ENCODE measurements at places on chromosomes 7 and 10. TPM values are rescaled to one million over a fixed set of nuclear protein-coding genes. Genes with fewer than 3 reads are reported as not detected.
A peak's percentile ranks its signal among the peaks of the same experiment; 100 is the strongest.

CACNB2 gene
- 33.0 TPM for total RNA-seq

SLC25A40 gene
- total RNA-seq, result 3.2 TPM

MSMB gene
- total RNA-seq, result not detected

METTL2B gene
- 24.4 TPM for total RNA-seq

ARMC3 gene
- total RNA-seq, result 51.2 TPM

- DNase-seq, result no peak
- no peak overlapping the region for H3K27ac ChIP-seq
- H3K4me3 ChIP-seq, result no peak overlapping the region
- H3K4me1 ChIP-seq, result no peaks in the 10 kb centered on the region
Observed at GRCh38 chr10:103457176-103457712, 1.5 kb downstream of the CALHM1 start.

DNA sequence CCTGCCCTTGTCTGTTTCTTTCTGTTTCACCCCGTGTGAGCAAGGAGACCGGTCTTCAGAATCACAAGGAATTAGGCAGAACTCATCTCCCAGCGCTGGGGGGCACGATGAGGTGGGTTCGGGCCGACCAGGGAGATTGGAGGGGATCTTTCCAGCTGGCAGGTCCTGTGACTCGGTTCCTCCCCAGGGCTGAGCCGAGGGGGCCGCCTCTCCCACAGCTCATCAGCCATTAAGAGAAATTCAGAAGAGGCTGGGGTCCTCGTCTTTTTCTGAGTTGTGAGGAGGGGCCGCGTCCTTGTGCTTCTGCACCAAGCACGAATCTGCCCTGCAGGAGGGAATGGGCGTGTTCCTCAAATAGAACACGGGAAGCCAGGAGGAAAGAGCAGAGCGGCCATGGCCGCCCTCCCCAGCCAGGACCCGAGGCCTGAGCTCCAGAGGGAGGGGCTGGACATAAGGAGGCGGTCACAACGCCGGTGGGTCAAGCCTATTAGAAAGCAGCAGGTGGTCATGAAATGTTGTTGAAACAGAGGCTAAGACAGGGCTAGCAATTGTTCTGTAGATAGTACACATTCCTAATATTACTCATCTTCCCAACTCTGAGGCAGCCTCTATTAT, 125.3 kb downstream of the ADARB2 start:
- H3K27me3 ChIP-seq, result no peaks in the 10 kb centered on the region
- H3K36me3 ChIP-seq, result no peaks in the 10 kb centered on the region
- no peak overlapping the region for H3K27ac ChIP-seq
- no peak overlapping the region for H3K4me3 ChIP-seq

GRCh38 chr7:121744319-121744718, 128.6 kb upstream of the PTPRZ1 start:
- H3K4me3 ChIP-seq, result no peak overlapping the region
- H3K36me3 ChIP-seq, result no peaks in the 10 kb centered on the region
- no peaks in the 10 kb centered on the region for H3K27me3 ChIP-seq
- H3K27ac ChIP-seq, result no peak overlapping the region
- no peaks in the 10 kb centered on the region for H3K4me1 ChIP-seq
- DNase-seq, result no peak

DNA sequence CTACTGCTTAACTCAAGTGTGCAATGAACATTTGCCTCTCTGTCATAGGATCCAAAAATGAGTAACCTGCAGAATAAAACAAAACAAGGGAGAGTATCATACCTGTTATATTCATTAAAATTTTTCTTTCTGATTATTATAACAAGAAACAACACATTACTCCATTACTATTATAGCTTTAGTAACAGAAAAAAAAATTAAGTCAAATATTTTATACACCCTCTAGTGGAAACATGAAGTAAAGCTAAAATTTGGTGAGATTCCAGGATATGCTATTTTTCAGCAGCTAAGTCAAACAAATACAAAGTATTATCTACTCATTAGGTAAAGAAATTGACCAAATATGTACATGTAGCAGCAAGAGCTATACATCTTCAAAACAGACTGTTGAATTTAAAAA, 56.3 kb downstream of the PDZD8 start:
- H3K36me3 ChIP-seq, result no peaks in the 10 kb centered on the region
- no peak overlapping the region for H3K4me3 ChIP-seq
- DNase-seq, result no peak
- no peak overlapping the region for H3K27ac ChIP-seq
- H3K4me1 ChIP-seq, result no peaks in the 10 kb centered on the region

- H3K36me3 ChIP-seq, result no peaks in the 10 kb centered on the region
- H3K4me3 ChIP-seq, result no peak overlapping the region
- no peak for DNase-seq
- H3K27me3 ChIP-seq, result no peaks in the 10 kb centered on the region
- no peak overlapping the region for H3K27ac ChIP-seq
Observed at GRCh38 chr7:142391191-142391992, 133.5 kb upstream of the PRSS58 start.

DNA sequence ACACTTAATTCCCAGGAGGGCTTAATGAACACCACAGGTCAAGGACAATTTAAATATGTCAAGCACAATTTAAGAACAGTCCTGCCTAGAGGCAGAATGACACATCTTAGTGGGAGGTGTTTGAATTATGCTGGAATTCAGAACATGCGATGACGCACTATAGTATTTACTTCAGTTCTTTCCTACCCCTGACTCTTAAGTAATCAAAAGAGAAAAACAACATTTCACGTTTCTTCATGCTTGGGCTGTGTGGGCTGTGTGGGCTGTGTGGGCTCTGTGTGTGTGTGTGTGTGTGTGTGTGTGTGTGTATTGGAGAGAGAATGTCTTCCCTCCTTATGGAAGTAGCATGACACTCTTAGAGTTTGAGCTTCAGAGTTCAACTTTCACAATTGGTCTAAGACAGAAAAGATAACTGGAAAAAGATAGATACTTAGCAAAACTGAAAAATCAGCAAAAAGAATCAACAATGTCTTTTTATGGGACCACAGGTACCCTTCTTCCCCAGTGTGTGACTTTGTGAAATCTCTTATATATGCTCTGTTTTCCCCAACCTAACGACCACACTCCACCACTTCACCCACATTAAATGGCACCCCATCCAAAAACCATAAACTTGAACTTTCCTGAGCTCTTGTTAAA, 33.7 kb upstream of the CABCOCO1 start:
- peak; percentile 31 for DNase-seq
- no peaks in the 10 kb centered on the region for H3K4me1 ChIP-seq
- H3K27ac ChIP-seq, result peak overlapping the region; percentile 44
- no peaks in the 10 kb centered on the region for H3K27me3 ChIP-seq

GRCh38 chr10:35379226-35380137, 43.2 kb downstream of the CCNY start:
- no peaks in the 10 kb centered on the region for H3K27me3 ChIP-seq
- DNase-seq, result no peak
- H3K36me3 ChIP-seq, result no peaks in the 10 kb centered on the region
- peaks cover 14% of the 10 kb centered on the region for H3K4me1 ChIP-seq
- H3K4me3 ChIP-seq, result no peak overlapping the region

- no peak overlapping the region for H3K4me3 ChIP-seq
- H3K27ac ChIP-seq, result no peak overlapping the region
- no peaks in the 10 kb centered on the region for H3K27me3 ChIP-seq
- no peaks in the 10 kb centered on the region for H3K36me3 ChIP-seq
- no peaks in the 10 kb centered on the region for H3K4me1 ChIP-seq
- DNase-seq, result no peak
Observed at GRCh38 chr10:1183033-1183396, 126.8 kb downstream of the WDR37 start.

DNA sequence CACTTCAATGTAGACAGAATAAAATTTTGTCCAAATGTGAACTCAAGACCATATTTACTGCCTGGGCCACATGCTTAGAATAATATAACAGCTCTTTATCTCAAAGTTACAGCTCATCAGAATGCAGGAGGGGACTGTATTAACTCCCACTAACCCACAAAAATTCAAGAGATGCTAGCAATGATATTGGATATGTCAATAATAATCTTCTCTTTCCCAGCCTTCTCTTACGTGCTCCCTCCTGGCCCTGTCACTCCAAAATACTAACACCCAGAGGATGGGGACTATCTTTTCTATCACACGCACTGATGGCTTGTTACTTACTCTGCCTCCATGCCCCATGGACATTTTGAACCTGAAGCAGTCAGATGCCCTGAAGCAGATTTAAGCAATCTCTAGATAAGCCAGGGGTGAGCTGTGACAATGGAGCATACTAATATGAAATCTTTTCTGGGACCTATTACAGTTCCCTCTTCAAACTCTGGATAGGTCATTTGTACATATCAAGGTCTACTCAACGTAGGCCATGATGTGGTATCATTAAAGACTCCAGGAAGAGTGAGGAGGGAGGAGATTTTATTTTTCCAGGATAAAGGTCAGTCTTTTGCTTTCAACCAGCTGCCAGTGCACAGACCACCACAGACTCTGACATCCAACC, 803.0 kb downstream of the GRM8 start:
- DNase-seq, result no peak
- H3K27me3 ChIP-seq, result no peaks in the 10 kb centered on the region
- H3K27ac ChIP-seq, result no peak overlapping the region
- no peaks in the 10 kb centered on the region for H3K4me1 ChIP-seq
- no peaks in the 10 kb centered on the region for H3K36me3 ChIP-seq

GRCh38 chr7:98697485-98698240, 80.6 kb downstream of the NPTX2 start:
- no peak overlapping the region for H3K4me3 ChIP-seq
- DNase-seq, result no peak
- no peaks in the 10 kb centered on the region for H3K36me3 ChIP-seq
- H3K4me1 ChIP-seq, result no peaks in the 10 kb centered on the region
- H3K27me3 ChIP-seq, result no peaks in the 10 kb centered on the region

- DNase-seq, result no peak
- H3K4me1 ChIP-seq, result no peaks in the 10 kb centered on the region
- no peak overlapping the region for H3K4me3 ChIP-seq
- no peak overlapping the region for H3K27ac ChIP-seq
Observed at GRCh38 chr7:123485721-123486120, 48.7 kb downstream of the IQUB start.

- no peaks in the 10 kb centered on the region for H3K4me1 ChIP-seq
- H3K36me3 ChIP-seq, result no peaks in the 10 kb centered on the region
Observed at GRCh38 chr7:128270826-128271272, 29.8 kb downstream of the LEP start.

DNA sequence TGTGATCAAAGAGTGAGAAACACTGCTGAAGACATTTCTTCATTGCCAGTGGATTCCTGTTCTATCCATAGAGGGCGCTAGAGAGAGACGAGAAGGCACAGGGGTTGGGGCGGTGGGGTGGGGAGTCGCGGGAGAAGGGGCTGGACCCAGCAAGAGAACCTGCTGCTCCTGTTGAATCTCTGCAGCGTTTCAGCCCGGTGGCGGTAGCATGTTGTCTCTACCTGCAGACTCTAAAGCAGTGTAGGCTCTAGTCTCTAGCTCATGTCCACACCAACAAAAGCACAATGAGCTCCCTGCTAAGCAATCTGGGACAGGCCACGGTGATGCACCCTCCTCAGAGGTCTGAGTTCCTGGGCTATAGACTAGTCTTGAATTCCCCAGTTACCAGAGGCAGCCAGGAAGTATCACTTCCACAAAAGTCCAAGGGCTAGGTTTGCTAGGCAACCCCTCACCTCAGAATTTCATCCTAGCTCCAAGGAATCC, 167.7 kb downstream of the DGKB start:
- no peak overlapping the region for H3K4me3 ChIP-seq
- no peak for DNase-seq
- no peaks in the 10 kb centered on the region for H3K27me3 ChIP-seq
- H3K27ac ChIP-seq, result no peak overlapping the region

DNA sequence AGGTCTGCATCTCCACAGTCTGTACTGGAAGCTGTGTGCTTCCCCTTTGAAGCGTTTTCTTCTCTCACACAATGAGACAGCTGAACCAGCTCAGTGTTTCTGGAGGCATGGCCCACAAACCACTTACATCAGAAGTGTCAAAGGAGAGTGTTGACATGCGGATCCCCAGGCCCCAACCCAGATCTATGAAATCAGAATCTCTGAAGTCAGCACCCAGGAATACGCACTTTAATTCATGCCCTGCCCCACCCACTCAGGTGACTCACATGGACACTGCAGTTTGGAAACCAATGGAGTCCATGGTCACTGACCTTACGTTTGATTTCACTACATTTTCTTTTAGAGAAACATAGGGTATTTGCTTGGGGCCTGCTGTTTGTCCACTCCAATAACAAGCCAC, 19.0 kb downstream of the TLL2 start:
- H3K27me3 ChIP-seq, result no peaks in the 10 kb centered on the region
- DNase-seq, result no peak
- H3K36me3 ChIP-seq, result no peaks in the 10 kb centered on the region
- H3K27ac ChIP-seq, result no peak overlapping the region
- H3K4me1 ChIP-seq, result no peaks in the 10 kb centered on the region

GRCh38 chr7:69982197-69982596, 383.9 kb downstream of the AUTS2 start:
- no peaks in the 10 kb centered on the region for H3K27me3 ChIP-seq
- DNase-seq, result no peak
- no peak overlapping the region for H3K27ac ChIP-seq
- H3K36me3 ChIP-seq, result no peaks in the 10 kb centered on the region
- no peaks in the 10 kb centered on the region for H3K4me1 ChIP-seq
- H3K4me3 ChIP-seq, result no peak overlapping the region

DNA sequence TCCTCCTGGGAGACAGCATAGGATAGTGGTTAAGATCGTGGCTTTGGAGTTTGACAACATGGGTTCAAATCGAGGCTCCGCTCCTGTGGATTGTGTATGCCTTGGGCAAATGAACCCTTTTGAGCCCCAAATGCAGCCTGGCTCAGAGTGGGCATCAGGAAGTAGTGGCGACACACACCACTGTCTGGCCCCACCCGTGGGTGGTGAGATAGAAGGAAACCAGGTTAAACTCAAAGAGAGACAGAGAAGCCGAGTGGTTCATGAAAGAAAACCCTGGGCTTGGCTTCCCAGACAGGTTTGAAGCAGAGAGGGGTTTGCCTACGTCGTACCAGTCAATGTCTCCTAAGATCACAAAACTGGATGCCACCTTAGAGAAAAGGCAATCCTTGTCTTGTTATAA, 57.7 kb downstream of the PRTFDC1 start:
- no peaks in the 10 kb centered on the region for H3K36me3 ChIP-seq
- no peaks in the 10 kb centered on the region for H3K27me3 ChIP-seq
- no peak for DNase-seq
- no peak overlapping the region for H3K4me3 ChIP-seq
- no peak overlapping the region for H3K27ac ChIP-seq

DNA sequence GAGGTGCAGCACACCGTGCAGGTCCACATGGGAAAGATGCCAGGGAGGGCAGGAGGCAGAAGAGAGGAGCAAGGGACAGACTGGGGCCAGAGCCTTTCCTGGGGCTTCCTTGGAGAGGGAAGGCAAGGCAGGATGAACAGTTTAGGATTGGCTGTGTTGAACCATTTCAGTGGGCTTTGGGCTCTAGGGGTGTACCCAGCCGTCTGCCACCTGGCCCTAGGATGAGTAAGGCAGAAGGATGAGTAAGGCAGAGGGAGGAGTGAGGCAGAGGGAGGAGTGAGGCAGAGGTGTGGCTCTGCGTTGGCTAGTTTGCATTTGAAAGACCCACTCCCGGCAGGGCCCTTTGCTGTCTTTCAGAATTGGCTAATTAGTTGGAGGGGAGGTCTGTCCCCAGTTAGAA, 31.5 kb upstream of the PRF1 start:
- no peaks in the 10 kb centered on the region for H3K4me1 ChIP-seq
